ENCODE measurements at places on chromosomes 6 and 20. TPM values are rescaled to one million over a fixed set of nuclear protein-coding genes. Genes with fewer than 3 reads are reported as not detected.

The ZNF311 gene
- polyA plus RNA-seq, result 0.57 TPM

The CLPSL2 gene
- not detected for polyA plus RNA-seq

The EMILIN3 gene
- 3.0 TPM for polyA plus RNA-seq

The SLC44A4 gene
- 73.5 TPM for polyA plus RNA-seq

The PLA2G7 gene
- polyA plus RNA-seq, result not detected

The C6orf58 gene
- polyA plus RNA-seq, result not detected

The MC3R gene
- 1.9 TPM for polyA plus RNA-seq

The CGA gene
- polyA plus RNA-seq, result 5.4 TPM

The C20orf202 gene
- polyA plus RNA-seq, result 0.84 TPM

The MDFI gene
- polyA plus RNA-seq, result 28.2 TPM

The TUBB1 gene
- not detected for polyA plus RNA-seq

The SLC24A3 gene
- polyA plus RNA-seq, result 1.3 TPM

The OLIG3 gene
- not detected for polyA plus RNA-seq

The OTOR gene
- not detected for polyA plus RNA-seq

The SLC17A1 gene
- polyA plus RNA-seq, result 2.2 TPM

The RBM24 gene
- polyA plus RNA-seq, result 0.39 TPM

The CAGE1 gene
- not detected for polyA plus RNA-seq

The RAD21L1 gene
- polyA plus RNA-seq, result not detected

The OPN5 gene
- polyA plus RNA-seq, result not detected

The CCN2 gene
- polyA plus RNA-seq, result 300 TPM

The GFOD1 gene
- polyA plus RNA-seq, result 2.3 TPM

The BANF2 gene
- polyA plus RNA-seq, result not detected

The CCR6 gene
- 0.70 TPM for polyA plus RNA-seq

The DSP gene
- 78.1 TPM for polyA plus RNA-seq

The CLPSL1 gene
- polyA plus RNA-seq, result not detected

The DEFB132 gene
- polyA plus RNA-seq, result not detected

The ZFP64 gene
- 9.3 TPM for polyA plus RNA-seq

The RIN2 gene
- polyA plus RNA-seq, result 22.3 TPM

The TBCC gene
- polyA plus RNA-seq, result 31.5 TPM

The PSORS1C2 gene
- not detected for polyA plus RNA-seq

The TFAP2A gene
- polyA plus RNA-seq, result 14.9 TPM

The FAM209B gene
- polyA plus RNA-seq, result 0.26 TPM

The RHAG gene
- not detected for polyA plus RNA-seq

The JPH2 gene
- 13.5 TPM for polyA plus RNA-seq

The FITM2 gene
- polyA plus RNA-seq, result 2.3 TPM

The DNMT3B gene
- 5.3 TPM for polyA plus RNA-seq

The TMEM170B gene
- 0.82 TPM for polyA plus RNA-seq

The NCOA5 gene
- polyA plus RNA-seq, result 26.2 TPM

The MLN gene
- polyA plus RNA-seq, result 0.86 TPM

The PPP1R3G gene
- polyA plus RNA-seq, result 0.18 TPM

The PTPN1 gene
- 22.0 TPM for polyA plus RNA-seq

The TMEM151B gene
- polyA plus RNA-seq, result 1.0 TPM

The WFDC12 gene
- polyA plus RNA-seq, result not detected

The CYP21A2 gene
- 1.7 TPM for polyA plus RNA-seq

The KIF6 gene
- polyA plus RNA-seq, result 2.2 TPM

The LIN28B gene
- 1.8 TPM for polyA plus RNA-seq

The TMEM14C gene
- 170 TPM for polyA plus RNA-seq

The RIPOR3 gene
- polyA plus RNA-seq, result 10.3 TPM

The FILIP1 gene
- 5.7 TPM for polyA plus RNA-seq

The CLDN20 gene
- polyA plus RNA-seq, result 0.38 TPM

The RAB23 gene
- 20.2 TPM for polyA plus RNA-seq

The C20orf204 gene
- 0.85 TPM for polyA plus RNA-seq
